ENCODE measurements at places on chromosomes 7 and 10.

DNA sequence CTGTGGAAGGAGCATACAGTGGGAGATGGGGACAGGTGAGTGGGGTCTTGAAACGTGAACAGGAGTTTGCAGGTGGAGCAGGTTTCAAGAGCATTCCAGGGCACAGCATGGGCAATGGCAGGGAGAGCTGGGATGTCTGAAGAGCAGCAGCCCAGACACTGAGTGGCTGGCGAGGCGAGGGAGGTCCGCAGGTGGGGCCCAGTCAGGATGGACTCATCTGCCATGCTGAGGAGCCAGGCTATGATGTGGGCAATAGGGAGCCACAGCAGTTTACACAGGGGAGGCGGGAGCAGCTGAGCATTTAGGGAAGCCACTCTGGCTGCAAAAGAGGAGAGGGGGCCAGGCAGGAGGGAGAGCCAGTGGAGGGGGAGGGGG, 138.7 kb downstream of the FAM53B start:
- DNase-seq, result no peak

- DNase-seq, result no peak
Measured at GRCh38 chr7:40986351-40986873, 716.5 kb downstream of the INHBA start.

DNA sequence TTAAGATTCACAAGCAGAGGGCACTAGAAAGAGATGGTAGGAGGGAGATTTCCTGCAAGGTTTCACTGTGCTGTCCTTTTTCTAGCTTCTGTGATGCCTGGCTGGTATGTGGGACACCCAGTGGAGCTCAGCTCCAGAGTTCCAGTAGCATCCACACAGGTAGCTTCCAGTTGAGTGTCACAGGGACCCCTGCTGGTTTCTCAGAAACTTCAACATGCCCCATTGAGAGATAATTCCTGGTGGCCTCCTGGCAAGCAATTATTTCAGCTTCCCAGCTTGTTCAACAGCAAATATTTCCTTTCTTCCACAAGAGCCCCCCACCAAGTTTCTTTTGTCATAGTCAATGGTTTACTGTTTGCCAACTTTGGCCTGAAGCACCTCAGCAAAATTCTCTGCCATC, 858.7 kb downstream of the REEP3 start:
- DNase-seq, result no peak

DNA sequence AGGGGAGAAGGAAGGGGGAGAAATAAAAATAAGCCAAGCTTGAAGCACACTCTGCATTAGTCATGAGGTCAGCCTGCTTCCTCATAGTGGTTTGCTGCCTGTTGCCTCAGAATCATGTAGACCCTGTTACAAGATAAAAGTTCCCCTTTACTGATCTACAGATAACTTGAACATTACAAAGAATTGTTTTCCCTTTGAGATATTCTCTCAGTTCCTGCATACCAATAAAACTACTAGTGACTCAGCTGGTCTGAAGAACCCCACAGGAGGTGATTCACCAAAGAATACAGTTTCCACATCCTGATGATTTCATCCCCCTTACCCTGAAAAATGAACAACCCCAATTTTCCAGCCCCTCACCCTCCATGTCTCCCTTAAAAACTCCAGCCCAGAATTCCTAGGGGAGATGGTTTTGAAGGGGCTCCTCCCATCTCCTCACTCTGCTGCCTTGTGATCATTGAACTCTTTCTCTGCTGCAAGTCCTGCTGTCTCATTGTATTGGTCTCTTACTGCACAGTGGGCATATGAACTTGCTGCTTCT, 31.5 kb upstream of the NRP1 start:
- no peak for DNase-seq

DNA sequence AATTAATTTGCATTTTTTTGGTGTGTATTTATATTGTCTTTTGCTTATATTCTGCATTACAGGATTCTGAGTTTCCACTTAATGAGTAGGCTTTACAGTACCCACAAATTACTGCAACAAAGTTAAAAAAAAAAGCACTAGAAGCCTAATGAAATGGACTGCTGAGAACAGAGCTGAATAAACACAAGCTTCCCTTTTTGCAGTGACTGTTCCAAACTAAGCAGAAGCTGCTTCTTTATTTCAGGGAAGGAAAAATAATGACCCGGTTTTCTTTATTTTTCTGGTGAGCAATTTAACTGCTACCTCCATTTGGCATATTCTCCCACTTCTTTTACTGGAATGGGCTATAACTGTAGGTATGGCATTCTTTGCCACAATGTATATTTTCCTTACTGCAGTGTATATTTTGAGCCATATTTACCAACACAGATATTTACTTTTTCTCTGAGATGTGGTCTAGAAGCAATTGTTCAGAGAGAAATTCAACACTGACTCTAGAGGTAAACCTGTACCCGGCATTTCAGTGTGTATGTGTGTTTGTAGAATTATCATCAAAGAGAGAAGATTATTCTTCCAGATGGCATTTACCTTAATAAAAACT, 56.9 kb downstream of the HDAC9 start:
- DNase-seq, result no peak

- no peak for DNase-seq
Measured at GRCh38 chr7:3134745-3135144, 91.1 kb upstream of the CARD11 start.

DNA sequence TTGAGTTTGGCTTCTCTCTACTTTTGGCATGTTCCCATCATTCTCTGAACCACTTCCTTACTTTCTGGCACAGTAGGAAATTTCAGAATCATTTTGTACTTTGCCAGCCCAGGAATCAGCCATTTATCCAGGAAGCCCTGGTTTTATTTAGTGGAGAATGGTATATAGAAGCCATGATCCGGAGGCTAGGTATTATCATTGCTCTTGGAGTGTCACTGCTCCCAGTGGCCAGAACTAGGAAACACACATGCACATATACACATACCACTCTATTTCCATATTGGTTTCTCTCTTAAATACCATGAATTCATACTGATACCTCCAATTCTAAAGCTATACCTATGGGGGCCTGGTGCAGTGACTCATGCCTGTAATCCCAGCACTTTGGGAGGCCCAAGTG, 36.3 kb downstream of the SUFU start:
- no peak for DNase-seq

DNA sequence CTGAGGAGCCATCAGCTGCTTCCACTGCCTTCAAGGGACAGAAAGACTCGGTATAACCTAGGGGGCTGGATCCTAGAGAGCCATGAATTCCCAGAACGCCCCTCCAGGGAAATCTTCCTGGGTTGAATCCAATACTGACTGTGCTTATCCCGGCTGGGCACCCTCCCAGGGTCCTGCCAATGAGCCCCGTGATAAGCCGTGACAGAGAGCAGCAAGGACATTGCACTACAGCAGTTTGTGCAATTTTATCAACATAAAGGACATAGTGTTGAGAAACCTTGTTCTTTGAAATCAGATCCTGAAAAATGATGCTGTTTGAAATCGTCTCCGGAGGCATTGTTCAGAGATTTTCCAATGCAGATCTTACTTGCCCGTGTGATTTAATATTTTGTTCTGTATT, 18.8 kb downstream of the AKR1B1 start:
- no peak for DNase-seq

- no peak for DNase-seq
Measured at GRCh38 chr10:30985512-30985911, 46.2 kb downstream of the ZNF438 start.

DNA sequence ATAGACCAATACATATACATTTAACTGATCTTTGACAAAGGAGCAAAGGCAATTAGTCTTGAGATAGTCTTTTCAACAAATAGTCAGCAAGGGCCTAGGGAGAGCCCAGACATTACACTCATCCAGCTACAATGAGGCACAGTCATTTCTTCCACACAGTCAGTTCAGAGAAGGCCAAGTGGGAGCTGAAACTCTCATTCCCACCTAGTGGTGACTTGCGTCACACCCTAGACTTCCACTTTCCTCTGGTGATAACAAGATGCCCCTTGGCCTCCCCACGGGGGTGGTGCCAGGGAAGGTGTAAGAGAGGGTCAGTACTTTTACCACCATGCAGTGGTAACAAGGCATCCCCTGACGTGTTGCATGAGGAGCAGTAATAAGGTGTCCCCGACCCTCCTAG, 8.0 kb downstream of the FRMPD2 start:
- no peak for DNase-seq

DNA sequence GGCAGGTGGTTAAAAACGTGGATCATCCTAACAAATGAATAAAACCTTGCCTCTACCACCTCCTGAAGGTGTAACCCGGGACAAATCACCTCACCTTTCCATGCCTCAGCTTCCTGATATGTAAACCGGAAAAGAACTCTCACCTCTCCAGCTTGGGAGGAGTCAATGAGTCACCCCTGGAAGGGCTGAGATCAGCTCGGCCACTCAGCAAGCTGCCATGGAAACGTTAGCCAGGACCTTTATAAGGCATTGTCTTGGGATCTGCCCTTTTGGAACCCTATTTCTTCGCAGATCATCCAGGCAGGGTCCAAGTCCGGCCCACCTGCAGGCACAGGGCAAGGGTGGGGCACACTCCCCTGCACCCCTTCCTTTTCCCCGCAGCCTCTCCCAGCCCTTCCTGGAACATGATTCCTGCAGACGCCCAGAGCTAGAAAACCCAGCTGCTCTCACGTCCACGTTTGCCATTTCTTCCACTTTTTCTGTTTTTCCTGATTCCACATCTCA, 81.6 kb upstream of the PFKP start:
- DNase-seq, result no peak

DNA sequence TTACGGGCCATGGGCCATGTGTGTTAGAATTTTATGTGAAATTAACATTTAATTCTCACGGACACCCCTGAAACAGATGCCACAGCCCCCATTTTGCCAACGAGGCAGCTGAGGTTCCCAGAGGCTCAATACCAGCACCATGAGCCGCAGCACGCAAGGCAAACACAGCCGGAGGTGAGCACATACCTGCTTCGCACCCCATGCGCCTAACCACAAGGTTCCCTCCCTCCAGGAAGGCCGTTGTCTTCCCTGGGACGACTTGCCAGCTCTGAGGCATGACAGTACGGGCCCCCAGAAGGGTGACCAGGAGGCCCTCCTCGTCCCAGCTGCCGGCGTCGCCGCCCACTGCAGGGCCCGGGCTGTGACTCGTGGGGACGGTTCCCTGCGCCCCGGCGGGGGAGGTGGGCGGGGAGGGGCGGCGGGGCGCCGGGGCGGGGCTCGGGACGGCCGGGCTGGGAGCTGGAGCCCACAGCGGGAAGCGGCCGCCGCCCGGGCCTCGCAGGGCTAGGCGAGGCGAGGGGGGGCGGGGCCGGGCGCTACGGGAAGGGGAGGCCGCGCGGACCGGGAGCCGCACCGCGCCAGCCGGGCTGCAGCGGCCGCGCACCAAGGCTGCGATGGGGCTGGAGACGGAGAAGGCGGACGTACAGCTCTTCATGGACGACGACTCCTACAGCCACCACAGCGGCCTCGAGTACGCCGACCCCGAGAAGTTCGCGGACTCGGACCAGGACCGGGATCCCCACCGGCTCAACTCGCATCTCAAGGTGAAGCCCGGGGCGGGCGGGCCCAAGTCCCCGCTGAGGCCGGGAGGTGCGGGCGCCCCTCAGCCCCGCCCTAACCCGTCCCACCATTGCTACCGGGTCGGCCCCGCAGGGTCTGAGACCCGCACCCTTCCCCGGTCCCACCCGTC, at the start of gene CAV2:
TSS of gene CAV2 (plus strand) at position 571 of the 910 bp plus-strand sequence. CDS start at position 615, 44 bp downstream.
- no peak for DNase-seq

- no peak for DNase-seq
Measured at GRCh38 chr10:7150349-7150748, 260.5 kb downstream of the SFMBT2 start.

GRCh38 chr7:13115157-13115772, 427.8 kb downstream of the ARL4A start:
- DNase-seq, result no peak

- no peak for DNase-seq
Measured at GRCh38 chr10:104614245-104614831, 26.8 kb upstream of the SORCS3 start.

GRCh38 chr7:27224983-27225934, 17.3 kb upstream of the EVX1 start:
- DNase-seq, result no peak

Measured in activated T-helper 1 cell treated with anti-CD3 and anti-CD28 coated beads, Interleukin-2, amount 50 U/mL, for 16 hours (primary cell).